GM23338 (cell line): ENCODE measurements at places on chromosomes 11 and 22.

DNA sequence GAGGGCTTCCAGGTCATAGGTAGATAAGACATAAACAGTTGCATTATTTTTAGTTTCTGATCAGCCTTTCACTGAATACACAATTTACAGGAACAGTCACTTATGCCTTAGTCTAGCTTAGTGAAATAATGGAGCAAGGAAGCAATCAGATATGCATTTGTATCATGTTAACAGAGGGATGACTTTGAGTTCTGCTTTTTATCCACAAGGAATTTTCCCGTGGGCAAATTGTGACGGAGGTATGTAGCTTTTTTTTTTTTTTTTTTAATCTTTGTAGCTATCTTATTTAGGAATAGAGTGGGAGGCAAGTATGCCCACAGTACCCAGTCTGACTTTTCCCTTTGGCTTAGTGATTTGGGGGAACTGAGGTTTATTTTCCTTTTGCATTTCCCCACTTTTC lies 3.4 kb upstream of the NLRP10 start:
- no peak for DNase-seq

- DNase-seq: peak; percentile 85
Measured at GRCh38 chr11:67648140-67648795, 2.3 kb downstream of the ACY3 start.

DNA sequence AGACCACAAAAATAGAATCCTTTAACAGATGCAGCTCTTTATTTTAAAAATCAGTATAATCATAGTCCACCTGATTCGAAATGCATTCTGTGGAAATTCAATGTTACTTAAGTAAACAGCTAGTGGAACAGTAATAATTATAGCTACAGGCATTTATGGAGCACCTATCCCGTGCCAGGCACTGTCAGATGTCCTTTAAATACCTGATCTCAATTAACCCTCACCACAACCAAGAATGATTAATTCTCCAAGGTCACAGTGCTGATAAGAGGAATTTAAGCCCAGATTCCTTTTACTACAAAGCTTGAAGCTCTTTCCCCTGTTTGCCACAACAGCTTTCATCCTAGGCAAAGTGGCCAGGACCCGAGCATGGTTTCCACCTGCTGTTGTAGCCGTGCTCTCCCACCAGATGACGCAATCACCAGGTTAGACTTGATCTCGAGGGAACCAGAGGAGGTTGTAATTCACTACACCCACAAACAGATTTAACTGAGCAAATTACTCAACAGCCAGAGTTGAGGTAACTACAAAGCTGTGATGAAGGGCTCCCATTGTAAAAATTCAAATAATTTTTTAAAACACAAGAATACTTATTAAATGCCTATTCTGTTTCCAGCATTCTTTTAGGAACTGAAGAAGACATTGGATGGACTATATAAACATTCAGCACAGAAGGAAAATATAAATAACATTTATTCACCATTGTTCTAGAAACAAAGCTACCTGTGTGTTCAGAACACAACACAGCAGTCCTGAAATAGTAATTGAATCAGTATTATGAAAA lies 10.3 kb downstream of the PRDM10 start:
- peak; percentile 93 for DNase-seq

GRCh38 chr11:118980191-118980881 lies 8.8 kb downstream of the FOXR1 start:
- DNase-seq: peak; percentile 85

DNA sequence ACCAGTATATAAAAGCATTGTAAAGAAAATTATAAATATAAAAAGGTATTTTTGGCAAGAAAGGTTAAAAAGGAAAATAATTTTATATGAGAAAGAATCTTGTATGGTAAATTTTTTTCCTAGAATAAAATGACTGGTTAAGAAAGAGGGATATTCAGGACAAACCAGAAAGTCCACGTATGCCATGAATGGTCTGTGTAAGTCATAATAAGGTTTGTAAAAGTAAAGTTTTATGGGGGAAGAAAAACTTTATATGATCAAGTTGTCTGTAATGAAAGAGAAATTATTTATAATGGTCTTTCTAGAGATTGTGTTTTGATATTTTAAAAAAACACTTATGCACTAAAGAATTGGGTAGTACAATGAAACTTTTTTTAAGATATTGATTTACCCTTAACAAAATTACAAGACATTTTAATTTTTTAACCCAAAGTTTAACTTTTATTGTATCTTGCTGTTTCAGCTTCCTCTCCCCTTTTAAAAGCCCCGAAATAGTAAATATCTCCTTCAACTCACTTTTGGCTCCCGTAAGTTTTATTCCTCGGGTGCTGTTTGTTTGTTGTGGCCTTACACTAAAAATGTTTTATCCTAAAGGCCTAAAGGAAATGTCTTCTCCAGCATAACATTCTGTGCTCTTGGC lies 47.7 kb downstream of the AMOTL1 start:
- peak; percentile 82 for DNase-seq

DNA sequence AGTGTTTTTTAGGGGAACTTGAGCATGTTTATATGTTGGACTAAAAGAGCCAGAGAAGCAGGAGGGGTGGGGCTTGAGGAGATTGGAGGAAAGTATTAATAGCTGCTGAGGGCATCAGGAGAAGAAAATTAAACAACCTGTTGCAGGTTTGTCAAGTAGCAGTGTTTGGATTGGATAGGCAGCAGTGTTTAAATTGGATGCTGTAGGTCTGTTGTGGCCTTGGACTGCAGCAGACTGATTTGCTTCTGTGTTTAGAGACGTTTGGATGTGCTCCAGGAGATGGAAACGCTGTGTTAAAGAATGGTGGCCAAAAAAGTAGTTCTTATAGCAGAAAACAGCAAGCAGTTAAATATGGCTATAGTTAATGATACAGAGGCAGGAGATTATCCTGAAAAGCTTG lies 5.7 kb downstream of the EIF3L start:
- DNase-seq: no peak

- DNase-seq: no peak
Measured at GRCh38 chr11:118343981-118344515, at the start of gene CD3G. Gene CD3G, plus strand, starts transcription at chr11:118344344. Its CDS starts 80 bp downstream, at chr11:118344424.

DNA sequence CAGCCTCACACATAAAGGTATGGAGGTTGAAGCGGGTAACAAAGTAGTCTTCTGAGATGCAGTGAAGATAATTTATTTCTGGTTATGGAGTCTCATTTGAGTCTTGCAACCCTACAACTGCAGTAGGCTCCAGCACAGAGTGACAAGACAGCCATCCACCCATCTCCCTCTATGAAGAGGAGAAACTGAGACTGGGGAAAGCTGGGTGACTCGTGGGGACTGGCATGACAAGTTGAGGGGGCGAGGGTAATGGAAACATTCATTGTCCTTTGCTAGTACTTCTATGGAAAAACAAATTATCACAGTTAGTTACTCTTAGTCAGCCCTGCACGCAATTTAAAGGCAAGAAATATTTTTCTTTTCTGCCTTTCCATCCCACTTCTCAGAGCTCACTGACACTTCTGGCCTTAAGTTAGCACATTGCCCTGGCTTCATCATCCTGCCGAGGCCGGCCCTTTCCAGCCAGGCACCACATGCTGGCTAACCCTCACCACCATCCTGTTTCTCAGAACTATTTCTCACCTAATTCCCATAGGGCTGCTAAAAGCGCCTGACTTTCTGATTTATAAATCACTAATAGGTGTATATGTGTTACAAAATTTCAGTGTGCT lies 361.1 kb downstream of the ETS1 start:
- no peak for DNase-seq

GRCh38 chr22:43570531-43571165 lies 158.8 kb downstream of the MPPED1 start:
- DNase-seq: peak; percentile 21

- no peak for DNase-seq
Measured at GRCh38 chr11:113314065-113314388, 356 bp upstream of the TTC12 start.

DNA sequence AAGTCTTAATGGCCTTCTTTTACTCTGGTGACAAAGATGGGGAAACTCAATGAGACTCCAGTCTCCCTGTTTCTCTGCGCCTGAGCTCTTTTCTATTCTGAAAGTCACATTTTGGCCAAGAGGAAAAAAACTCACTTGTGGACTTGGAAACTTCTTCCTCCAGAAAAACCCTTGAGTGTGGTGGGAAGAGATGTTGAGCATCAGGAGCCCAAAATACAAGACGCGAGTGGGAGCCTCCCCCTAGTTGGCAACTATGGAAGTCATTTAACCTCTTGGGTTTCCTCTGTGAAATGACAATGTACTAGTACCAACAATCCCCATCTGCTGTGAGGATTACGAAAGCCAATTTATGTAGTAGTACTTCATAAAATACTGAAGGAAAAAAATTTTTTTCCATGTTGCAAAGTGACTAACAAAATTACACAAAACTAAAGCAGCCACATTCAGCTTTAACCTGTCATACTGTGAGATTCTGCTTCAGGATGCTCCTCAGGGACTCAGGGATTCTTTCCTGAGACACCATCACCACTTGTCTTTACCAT lies 524 bp upstream of the SLC25A17 start:
- peak; percentile 8 for DNase-seq

DNA sequence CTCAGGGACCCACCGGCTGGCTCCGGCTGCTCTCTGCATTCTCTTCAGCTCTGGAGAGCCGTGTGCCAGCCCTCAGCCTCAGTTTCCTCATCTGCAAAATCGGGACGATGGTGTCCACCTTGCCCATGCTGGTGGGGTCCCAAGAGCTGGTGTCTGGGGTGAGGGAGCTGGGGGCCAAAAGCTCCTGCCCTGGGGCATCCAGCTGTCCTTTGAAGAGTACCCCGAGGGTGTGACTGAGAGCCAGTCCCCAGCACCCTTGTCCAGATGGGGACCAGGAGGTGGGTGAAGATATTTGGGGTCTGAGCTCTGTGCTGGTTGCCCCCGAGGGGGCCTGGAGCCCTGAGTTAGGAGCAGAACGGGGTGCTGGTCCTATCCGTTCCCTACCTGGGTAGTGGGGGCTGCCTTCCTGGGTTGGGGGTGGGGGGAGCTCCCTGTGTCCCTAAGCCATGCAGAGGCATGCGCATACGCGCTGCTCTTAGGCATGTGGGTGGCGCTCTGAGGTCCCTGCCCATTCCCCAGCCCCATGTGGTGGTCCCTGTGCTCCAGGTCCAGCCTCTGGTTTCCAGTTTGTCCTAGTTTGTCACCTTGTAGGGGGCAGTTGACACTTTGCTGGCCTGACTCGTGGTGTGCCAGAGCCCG lies 4.9 kb downstream of the LRP5 start:
- DNase-seq: no peak

DNA sequence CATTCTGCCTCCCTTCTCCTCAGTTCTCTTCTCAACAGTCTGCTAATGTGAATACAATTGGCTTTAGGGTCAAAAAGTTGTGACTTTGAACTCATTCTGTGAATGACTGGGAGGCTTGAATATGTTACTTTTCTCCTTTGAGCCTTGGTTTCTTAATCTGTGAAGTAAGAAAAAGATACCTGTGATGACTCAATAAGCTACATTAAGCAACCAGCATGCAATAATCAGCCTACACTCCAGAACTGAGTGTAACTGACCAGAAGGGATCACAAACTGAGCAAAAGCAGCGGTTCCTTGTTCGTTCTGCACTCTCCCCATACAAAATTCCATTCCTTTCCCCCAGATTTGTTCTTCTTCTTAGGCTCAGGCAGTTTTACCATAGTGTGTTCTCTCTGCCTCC lies 23.4 kb downstream of the ZNF202 start:
- no peak for DNase-seq
